CD4-positive, alpha-beta T cell treated with Interleukin-6 at 100 ng/mL for 8 hours (primary cell): ENCODE measurements at places on chromosomes 6 and 20.
A peak's percentile ranks its signal among the peaks of the same experiment; 100 is the strongest.

DNA sequence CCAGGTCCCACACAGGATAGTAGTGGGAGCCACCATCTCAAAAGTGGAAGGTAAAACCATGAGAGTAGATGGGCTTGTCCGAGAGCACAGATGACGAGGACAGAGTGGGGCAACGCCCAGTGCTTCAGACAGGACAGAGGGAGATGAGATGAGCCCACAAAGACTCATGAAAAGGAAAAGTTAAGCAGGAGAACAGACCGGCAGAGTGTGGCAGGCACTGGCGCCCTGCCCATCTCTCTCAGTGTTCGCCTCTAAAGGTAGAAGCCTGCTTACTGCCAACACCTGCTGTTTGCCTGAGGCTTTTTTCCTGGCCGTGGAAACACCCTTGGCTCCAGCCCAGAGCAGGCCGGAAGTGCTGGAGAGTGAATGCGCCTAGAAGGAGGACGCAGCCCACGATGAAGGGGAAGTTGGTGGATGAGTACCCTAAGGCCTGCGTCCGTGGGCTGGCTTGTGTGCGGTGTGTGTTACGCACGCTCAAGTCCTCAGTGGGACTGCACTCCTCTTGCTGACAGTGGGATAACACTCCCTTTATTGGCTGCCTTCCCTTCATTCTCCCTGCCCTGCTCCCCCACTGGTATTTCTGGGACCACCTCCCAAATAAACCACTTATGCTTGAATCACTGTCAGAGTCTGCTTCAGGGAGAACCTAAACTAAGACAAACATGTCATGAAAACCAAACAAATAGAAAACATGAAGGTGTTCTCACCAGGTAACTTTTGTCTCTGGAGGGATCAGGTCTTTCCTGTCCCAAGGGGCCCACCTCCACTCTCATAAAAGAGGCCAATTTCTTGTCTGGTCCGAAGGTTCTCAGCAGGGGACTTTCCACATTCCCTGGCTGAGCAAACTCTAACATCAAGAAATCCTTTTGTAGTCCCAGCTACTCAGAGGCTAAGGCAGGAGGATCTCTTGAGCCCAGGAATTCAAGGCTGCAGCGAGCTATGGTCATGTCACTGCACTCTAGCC lies 9.1 kb upstream of the FOXP4 start:
- DNase-seq: no peak

GRCh38 chr6:137734005-137734874 lies 132.8 kb upstream of the TNFAIP3 start:
- no peak for DNase-seq

GRCh38 chr6:37418722-37419121 lies 14.3 kb upstream of the CMTR1 start:
- DNase-seq: no peak

DNA sequence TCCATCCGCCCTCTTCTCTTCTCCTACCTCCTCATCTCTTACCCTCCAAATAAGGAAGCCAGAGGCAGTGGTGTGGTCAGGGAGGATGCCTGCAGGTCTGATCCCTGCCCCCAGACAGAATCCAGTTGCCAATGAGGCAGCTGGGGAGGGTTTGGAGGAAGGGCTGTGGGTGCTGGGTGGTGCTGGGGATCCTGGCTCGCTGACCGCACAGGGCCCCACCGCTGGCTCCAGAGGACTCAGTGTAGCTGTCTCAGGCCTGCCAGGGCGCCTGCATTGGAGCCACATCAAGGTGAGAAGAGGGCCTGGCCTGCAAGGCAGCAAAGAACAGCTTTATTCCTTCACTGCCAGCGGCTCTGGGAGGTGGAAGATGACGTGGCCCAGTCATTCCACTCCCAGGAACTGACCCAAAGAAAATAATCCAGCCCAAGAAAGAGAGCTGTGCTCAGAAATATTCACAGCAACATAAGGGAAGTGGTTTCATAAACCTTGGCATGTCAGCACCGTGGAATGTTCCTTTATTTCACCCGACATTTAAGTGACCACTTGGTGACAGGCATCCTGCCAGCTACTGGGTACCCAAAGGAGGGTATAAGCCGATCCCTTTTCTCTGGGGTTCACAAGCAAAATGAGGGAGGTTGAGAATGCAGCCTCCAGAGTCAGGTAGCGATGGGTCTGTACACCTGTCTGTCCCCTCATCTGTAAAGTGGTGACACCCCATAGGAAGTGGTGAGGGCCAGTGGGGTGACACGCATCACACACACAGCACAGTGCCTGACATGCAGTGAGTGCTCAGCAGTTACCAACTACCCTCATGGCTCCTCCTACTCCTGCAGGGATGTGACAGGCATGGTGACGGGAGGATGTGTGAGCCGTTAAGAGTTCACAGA lies 125.1 kb downstream of the SNX5 start:
- DNase-seq: peak; percentile 6

DNA sequence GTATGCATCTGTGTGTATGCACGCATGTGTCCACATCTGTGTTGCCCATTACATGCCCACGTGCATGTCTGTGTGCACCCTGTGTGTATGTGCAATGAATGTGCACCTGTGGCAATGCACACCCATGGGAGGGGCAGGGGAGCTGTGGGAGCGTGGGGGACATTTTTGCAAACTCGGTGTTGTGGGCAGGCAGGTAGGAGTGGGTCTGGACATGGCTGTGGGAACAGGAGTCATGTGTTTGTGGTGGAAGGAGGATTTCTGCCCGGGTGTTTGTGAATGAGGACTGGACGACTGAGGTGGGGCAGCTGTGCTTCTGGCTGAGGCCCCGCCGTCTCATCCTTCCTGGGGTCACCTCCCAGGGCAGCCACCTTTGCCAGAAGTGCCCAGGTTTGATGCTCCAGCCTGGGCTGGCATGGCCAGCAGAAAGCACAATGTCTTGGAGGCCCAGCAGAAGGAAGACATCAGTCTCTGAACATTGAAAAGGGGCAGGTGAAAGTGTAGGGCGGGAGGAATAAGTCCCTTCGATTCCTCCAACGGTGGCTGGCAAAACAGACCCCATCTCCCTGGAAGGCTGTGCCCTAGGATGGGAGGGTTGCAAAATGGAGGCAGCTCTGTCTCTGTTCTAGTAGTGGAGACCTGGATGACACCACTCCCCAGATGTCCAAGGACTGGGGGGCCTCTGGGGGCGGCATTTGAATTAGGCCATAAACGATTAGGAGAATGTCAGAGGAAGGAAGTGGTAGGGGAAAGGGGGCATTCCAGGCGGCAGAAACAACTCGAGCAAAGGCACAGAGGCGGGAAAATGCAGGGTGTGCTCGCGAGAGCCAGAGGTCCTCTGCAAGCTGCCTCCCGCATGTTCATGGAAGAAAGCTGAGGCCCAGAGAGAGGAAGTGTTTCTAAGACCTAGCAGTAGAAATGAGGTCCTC lies 19.1 kb upstream of the ARMC12 start:
- DNase-seq: no peak

GRCh38 chr20:20138301-20139064 lies 86.2 kb downstream of the CFAP61 start:
- no peak for DNase-seq

- peak; percentile 15 for DNase-seq
These were observed 56.6 kb upstream of the RREB1 start for GRCh38 chr6:7050872-7051779.

GRCh38 chr20:11891077-11891775 lies 26.5 kb upstream of the BTBD3 start:
- DNase-seq: no peak

DNA sequence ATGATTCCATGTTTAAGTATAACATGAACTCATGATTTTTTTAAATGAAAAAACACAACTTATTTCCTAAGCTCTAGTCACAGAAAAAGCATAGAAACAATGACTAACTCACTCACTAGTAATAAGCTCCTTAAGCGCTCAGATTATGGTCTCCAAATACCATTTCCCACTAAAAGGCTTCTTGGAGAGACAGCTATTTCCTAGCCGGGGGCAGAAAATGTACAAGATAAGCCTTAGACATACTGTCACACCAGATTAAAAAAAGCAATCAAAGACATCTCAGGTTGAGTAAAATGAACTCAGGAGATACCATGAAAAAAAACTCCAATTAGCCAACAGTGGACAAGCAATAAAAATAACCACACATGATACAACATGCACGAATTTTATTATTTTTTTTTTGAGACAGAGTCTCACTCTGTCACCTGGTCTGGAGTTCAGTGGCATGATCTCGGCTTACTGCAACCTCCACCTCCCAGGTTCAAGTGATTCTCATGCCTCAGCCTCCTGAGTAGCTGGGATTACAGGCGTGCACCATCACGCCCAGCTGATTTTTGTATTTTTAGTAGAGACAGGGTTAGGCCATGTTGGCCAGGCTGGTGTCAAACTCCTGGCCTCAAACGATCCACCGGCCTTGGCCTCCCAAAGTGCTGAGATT lies 14.9 kb downstream of the SRPK1 start:
- no peak for DNase-seq

- DNase-seq: no peak
These were observed 324.8 kb downstream of the SMOC2 start for GRCh38 chr6:168765752-168766151.

DNA sequence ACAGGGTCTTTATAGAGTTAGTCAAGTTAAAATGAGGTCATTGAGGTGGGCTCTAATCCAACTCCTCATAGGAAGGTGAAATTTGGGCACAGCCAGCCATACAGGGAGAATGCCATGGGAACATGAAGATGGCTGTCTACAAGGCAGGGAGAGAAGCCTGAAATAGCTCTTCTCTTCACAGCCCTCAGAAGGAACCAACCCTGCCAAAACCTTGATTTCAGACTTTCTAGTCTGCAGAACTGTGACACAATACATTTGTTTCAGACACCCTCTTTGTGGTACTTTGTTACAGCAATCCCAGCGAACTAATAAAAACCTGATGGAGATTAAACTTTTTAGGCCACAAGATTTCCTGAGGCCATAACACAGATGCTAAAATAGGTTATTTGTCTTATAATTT lies 43.1 kb upstream of the HECA start:
- no peak for DNase-seq

GRCh38 chr6:63759605-63760105 lies 124.1 kb downstream of the PHF3 start:
- DNase-seq: no peak

GRCh38 chr6:87879132-87879861 lies 168.3 kb upstream of the SPACA1 start:
- DNase-seq: no peak

- DNase-seq: no peak
These were observed 204.5 kb downstream of the HIVEP2 start for GRCh38 chr6:142740449-142740848.

DNA sequence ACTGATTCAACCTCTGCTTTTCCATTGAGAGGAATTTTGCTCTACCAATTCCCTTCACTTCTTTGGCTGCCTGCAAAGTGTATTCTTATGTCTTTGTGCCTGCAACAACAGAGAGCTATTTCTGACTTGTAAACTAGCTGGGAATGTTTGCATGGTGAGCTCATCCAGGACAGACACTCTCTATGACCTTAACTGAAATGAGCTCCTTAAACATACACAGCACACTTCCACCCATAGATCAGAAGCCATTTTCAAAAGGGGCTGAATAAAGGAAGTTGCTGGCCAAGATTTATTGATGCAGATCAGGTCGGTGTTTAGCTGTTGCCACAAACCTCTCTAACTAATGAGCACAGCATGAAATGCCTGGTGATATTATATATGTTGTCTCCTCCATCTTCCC lies 377.7 kb downstream of the BTBD9 start:
- no peak for DNase-seq

DNA sequence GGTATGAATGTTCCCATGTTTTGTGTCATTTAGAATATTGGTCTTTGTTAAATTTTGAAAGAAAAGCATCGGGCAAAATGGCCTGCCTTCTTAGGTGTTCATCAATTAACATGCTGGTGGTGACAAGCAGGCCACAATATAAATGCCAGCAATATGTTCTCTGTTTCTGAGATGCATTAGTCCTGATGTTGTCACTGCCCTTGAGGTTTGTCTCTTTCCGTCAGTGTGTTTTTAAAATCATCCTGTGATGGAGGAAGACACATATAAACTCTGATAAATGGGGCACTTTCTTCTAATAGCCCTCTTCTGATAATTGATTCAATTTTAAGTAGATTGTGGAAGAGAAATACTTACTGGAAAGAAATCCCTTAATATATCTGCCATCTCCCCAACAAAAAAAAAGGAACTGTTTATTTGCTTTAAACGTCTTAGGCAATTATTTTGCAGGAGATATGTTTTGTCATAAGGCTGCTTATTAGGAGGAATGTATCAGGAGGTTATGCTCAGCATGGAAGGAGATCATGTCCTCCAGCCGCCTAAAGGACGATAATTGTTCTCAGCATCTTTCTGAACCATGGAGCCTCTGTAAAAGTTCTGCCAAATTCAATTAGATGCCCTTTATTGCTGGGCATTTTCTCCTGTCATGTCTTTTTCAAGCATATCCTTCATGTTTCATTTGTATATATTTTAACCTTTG lies 134.1 kb downstream of the COL9A1 start:
- DNase-seq: no peak

DNA sequence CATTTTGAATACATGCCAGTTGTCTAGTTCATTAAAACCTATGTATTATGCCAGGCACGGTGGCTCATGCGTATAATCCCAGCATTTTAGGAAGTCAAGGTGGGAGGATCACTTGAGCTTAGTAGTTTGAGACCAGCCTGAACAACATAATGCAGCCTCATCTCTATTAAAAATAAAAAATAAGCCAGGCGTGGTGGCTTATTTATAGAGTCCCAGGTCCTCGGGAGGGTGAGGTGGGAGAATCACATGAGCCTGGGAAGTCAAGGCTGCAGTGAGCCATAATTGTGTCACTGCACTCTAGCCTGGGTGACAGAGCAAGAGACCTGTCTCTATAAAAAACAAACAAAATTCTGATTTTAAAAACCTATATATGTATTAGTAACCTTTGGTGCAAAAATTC lies 27.5 kb downstream of the ORC3 start:
- no peak for DNase-seq

- no peak for DNase-seq
These were observed 72.5 kb downstream of the ANKS1A start for GRCh38 chr6:34961574-34961973.

- DNase-seq: no peak
These were observed 31.2 kb downstream of the MUC22 start for GRCh38 chr6:31041372-31041974.

- DNase-seq: no peak
These were observed 171.4 kb upstream of the RSPO3 start for GRCh38 chr6:126947070-126947469.

DNA sequence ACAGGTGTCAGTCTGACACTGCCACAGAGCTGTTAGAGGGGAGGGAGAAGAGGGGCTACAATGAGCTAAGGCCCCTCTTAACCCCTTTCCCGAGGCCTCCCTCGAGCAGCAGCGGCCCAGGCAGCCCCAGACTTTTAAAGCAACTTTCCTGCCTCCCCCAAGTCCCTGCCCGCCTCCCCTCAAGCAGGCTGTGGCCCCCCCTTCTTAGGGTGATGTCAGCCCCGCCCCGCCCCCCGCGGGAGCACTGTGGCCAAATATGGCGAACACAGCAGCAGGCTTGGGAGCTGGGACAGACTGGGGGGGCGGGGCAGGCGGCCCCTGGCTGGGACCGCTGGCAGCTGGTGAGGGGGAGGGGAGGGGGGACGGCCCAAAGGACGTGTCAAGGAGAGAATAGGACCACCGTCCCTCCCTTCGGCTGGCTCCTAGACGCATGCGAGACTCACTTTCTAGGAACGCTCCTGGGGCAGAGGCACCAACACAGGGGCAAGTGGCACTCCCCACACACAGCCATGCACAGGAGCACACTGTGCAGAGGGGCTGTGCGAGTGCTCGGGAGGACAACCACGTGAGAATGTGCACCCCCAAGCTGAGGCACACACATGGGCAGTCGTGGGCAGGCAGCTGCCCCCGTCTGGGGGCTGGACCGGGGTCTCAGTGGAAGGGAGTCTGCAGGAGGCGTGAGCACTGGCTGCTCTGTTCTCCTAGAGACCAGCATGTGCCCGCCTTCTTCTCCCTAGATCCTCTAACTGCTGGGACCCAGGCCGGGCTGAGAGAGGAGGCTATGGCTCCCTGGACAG lies 6.7 kb downstream of the TEAD3 start:
- no peak for DNase-seq
